ENCODE measurements at places on chromosomes 5 and 9. TPM values are rescaled to one million over a fixed set of nuclear protein-coding genes. Genes with fewer than 3 reads are reported as not detected.

- no peak for DNase-seq
Observed at GRCh38 chr9:83639266-83639665, 16.3 kb downstream of the IDNK start.

The FUBP3 gene
- total RNA-seq: 36.8 TPM

The PCDHGC3 gene
- total RNA-seq: 16.9 TPM

The SLC22A4 gene
- 2.2 TPM for total RNA-seq

DNA sequence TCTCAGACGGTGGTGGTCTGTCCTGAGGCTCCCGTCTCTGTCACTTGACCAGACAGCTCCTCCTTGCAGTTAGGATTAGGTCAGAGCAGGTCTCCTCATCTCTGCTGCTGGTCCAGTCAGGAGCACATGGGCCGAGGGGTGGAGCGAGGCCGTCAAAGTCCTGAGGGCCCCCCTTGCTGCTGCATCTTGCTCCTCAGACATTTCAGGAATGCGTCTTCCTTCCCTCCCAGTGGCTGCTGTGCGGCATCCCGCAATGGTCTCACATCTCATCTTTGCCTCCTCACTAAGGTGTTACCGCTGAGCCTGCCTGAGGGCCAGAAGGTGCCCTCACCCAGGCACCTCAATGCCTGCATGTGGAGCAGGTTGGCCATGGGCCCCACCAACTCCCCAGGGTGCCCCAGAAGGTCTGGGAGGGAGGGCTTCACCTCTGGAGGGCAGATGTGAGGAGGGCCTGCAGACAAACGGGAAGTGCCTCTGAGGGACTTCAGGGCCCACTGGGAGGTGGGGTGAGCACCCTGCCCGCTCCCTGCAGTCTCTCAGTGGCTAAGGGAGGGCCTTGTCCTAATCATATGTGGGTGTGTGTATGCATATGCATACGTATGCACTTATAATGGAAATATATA is 137.7 kb upstream of the LMX1B start:
- DNase-seq: no peak

GRCh38 chr5:36945687-36946086 is 69.1 kb downstream of the NIPBL start:
- DNase-seq: no peak
